ENCODE measurements at places on chromosomes 11 and 22. TPM values are rescaled to one million over a fixed set of nuclear protein-coding genes. Genes with fewer than 3 reads are reported as not detected.

DNA sequence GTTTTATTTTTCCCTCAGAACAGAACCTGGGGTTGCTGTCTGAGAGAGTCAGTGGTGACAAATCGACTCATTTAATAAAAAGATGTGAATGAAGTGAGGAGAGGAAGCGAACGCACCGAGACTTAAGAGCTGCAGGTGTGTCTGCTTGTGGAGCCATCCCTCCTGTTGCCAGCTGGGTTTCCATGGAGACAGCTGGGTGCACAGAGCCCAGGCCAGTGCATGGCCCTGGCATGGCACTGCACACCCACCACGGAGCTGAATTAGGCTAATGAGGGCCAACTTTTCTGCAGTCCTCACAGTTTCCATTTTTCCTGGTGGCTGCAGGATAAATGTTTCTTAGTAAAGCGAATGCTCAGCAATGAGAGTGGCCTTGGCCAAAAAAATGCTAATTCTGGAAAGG, 750.2 kb downstream of the OPCML start:
- H3K4me3 ChIP-seq = no peak overlapping the region
- H3K4me1 ChIP-seq = no peaks in the 10 kb centered on the region
- no peak overlapping the region for H3K27ac ChIP-seq
- no peaks in the 10 kb centered on the region for H3K27me3 ChIP-seq

DNA sequence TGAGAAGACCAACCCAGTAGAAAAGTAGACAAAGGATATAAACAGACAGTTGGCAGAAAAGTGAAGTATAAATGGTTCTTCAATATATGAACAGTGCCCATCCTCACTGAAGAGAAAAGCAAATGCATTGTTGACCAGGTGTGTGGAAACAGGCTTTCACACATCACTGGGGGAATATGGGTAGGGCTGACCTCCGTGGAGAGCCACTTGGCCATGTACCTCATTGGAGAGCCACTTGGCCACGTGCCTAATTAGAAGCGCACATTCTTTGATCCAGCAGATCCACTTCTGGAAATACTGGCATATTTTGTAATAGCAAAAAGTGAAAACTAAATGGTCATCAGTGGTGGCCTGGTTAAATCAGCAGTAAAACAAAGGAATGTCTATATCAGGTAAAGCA, 43.2 kb downstream of the PPP6R3 start:
- H3K36me3 ChIP-seq = no peaks in the 10 kb centered on the region
- no peaks in the 10 kb centered on the region for H3K27me3 ChIP-seq
- no peak overlapping the region for H3K27ac ChIP-seq
- peaks cover 56% of the 10 kb centered on the region for H3K4me1 ChIP-seq

DNA sequence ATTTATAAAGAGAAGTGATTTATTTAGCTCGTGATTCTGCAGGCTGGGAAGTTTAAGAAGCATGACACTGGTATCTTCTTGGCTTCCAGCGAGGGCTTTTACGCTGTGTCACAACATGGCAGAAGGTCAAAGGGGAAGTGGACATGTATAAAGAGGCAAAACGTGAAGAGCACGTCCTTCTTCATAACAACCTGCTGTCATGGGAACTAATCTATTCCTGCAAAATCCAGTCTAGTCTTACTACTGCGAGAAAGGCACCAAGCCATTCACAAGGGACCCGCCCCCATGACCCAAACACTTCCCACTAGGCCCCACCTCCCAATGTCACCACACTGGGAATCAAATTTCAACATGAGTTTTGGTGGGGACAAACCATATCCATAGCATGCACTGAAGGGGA, 58.3 kb downstream of the AMOTL1 start:
- H3K27ac ChIP-seq = no peak overlapping the region
- no peaks in the 10 kb centered on the region for H3K27me3 ChIP-seq
- no peak for DNase-seq

GRCh38 chr11:7499081-7499480, 13.8 kb downstream of the OLFML1 start:
- no peak overlapping the region for H3K4me3 ChIP-seq
- no peaks in the 10 kb centered on the region for H3K36me3 ChIP-seq
- no peaks in the 10 kb centered on the region for H3K27me3 ChIP-seq

- no peak overlapping the region for H3K27ac ChIP-seq
- H3K4me1 ChIP-seq = peaks cover 5% of the 10 kb centered on the region
- H3K4me3 ChIP-seq = no peak overlapping the region
- H3K27me3 ChIP-seq = no peaks in the 10 kb centered on the region
These were observed 47.6 kb downstream of the BRD1 start for GRCh38 chr22:49779853-49780697.

GRCh38 chr11:127966821-127967220, 620.5 kb downstream of the ETS1 start:
- no peak overlapping the region for H3K27ac ChIP-seq
- peaks cover 11% of the 10 kb centered on the region for H3K27me3 ChIP-seq
- H3K4me1 ChIP-seq = no peaks in the 10 kb centered on the region
- H3K4me3 ChIP-seq = no peak overlapping the region
- H3K36me3 ChIP-seq = no peaks in the 10 kb centered on the region

GRCh38 chr11:11217929-11218628, 135.0 kb downstream of the CSNK2A3 start:
- no peaks in the 10 kb centered on the region for H3K27me3 ChIP-seq
- no peak for DNase-seq
- no peak overlapping the region for H3K27ac ChIP-seq
- H3K4me3 ChIP-seq = no peak overlapping the region
- no peaks in the 10 kb centered on the region for H3K4me1 ChIP-seq
- H3K36me3 ChIP-seq = no peaks in the 10 kb centered on the region

- no peak overlapping the region for H3K4me3 ChIP-seq
- DNase-seq = no peak
- H3K27ac ChIP-seq = no peak overlapping the region
- H3K4me1 ChIP-seq = peaks cover 5% of the 10 kb centered on the region
These were observed 77.7 kb downstream of the STIM1 start for GRCh38 chr11:3933165-3933628.

- no peaks in the 10 kb centered on the region for H3K4me1 ChIP-seq
- DNase-seq = no peak
- H3K36me3 ChIP-seq = no peaks in the 10 kb centered on the region
- H3K27me3 ChIP-seq = no peaks in the 10 kb centered on the region
These were observed 1413.3 kb downstream of the TBC1D22A start for GRCh38 chr22:48175721-48176120.

DNA sequence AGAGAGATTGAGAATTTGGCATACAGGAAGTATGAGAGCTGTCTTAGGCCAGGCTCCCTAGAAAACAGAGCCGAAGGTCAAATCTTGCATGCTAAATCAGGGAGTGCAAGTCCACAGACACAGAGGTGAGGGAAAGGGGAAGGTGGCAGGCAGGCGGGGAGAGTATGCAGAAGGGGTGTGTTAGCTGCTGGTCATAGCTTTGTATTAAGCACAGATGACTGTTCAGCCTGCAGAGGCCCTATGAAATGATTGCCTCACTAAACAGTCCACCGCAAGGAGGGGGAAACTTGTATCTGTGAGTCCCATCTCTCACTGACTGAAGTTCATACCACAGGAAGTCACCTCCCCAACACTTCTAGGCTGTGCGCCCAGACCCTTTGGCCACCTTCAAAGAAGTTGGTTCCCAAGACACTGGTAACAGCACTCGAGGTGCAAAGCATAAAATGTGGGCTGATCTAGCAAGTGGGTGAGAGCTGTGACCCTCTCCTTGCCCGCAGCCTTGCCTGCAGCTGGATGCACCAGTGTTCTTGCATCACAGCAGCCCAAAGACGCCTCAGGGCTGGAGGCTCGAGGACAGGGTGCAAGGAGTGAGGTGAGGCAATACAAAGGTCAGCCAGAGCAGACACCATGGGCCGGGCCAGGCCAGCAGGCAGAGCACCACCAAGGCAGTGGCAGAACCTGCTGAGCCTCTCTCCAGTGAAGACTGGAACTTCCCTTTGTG, 115.3 kb upstream of the TBCEL start:
- no peak for DNase-seq
- no peak overlapping the region for H3K4me3 ChIP-seq
- H3K27ac ChIP-seq = no peak overlapping the region

DNA sequence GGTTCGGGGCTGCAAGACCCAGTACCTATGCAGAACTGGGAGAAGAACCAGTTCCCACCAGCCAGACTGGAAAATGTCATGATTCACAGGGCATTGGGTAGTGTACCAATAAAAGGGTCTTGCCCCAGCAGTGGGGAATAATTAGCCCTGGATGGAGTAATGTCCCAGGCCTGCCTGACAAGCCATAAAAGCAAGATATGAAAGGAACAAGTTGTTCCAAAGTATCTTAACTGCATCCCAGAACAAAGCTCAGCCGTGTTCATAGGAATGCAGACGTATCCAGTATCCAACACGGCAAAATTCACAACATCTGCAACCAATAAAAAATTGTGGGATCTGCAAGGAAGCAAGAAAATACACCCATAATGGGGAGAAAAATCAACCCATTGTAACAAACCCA, 47.9 kb downstream of the ASCL2 start:
- DNase-seq = no peak
- H3K4me3 ChIP-seq = no peak overlapping the region
- no peaks in the 10 kb centered on the region for H3K36me3 ChIP-seq
- H3K4me1 ChIP-seq = no peaks in the 10 kb centered on the region
- H3K27ac ChIP-seq = no peak overlapping the region

DNA sequence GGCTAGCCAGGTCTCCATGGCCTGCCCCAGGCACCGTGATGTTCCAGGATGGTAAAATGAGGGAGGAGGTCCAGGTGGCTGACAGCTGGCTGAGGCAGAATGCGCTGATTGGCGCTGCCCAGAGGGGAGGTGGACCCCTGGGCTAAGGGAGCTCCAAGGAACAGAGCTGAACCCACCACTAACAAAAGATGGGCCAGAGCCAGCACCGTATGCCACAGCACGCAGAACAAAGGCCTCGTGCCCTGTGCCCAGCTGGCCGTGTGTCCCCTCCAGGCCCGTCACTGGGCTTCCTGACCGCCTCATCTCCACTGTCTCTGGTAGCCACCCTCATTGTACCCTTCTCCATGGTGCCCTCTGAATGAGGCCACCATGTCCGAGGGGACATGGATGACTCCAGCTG, 19.6 kb upstream of the PRODH start:
- no peaks in the 10 kb centered on the region for H3K27me3 ChIP-seq
- H3K4me1 ChIP-seq = no peaks in the 10 kb centered on the region
- no peak overlapping the region for H3K4me3 ChIP-seq

- no peak for DNase-seq
- no peaks in the 10 kb centered on the region for H3K27me3 ChIP-seq
- H3K4me3 ChIP-seq = no peak overlapping the region
- no peak overlapping the region for H3K27ac ChIP-seq
These were observed 33.4 kb downstream of the AP2A2 start for GRCh38 chr11:959027-959426.

DNA sequence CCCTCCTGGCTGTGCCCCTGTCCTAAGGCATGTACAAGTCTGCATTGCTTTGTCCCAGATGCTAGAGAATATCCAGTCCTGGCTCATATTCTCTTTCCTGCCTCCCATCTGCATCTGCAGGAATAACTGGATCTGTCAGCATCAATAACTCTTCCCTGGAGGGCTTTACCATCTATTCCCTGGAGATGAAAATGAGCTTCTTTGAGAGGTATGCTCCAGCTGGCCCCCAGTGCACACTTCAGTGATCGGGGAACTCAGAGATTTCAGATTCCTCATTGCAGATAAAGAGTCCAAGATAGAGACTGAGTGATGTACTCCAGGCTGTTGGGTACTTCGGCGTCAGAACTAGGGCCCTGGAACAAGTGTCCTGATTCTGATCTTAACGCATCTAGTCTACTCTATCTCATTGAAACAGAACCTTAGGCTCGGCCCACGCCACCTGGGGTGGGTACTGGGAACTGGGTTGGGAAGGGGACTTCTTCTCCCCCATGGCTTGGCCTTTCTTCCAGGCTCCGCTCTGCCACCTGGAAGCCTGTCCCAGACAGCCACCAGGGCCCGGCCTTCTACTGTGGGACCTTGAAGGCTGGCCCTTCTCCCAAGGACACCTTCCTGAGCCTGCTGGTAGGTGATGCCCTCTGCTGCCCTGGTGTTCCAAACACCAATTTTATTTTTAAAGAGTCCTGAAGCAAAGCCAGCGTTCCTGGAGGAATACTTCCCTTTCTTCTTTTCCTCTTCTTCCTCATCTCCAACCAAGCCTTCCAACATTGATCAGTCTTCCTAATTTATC, 17.8 kb upstream of the GLB1L2 start:
- no peak overlapping the region for H3K27ac ChIP-seq
- no peak for DNase-seq
- H3K27me3 ChIP-seq = no peaks in the 10 kb centered on the region
- H3K36me3 ChIP-seq = no peaks in the 10 kb centered on the region
- no peaks in the 10 kb centered on the region for H3K4me1 ChIP-seq
- H3K4me3 ChIP-seq = no peak overlapping the region

DNA sequence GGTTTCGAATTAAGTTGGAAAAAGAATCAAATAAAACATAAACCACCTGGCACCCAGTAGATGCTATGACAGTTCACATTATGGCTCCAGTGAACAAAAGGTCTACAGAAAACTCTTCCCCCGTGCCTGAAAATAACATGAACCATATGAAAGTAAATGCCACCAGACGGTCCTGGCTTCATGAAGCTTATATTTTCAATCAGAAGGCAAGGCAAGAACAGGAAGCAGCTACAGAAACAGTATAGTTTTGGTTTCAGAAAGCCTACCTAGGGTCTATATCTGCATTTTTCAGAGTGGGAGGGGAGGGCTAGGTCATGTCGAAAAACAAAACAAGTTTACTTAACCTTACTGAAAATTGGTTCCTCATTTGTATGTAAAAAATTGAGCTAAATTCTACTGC, 9.8 kb downstream of the RAB30 start:
- DNase-seq = no peak
- H3K36me3 ChIP-seq = no peaks in the 10 kb centered on the region
- H3K27ac ChIP-seq = peak overlapping the region; percentile 72
- peak overlapping the region; percentile 55 for H3K4me3 ChIP-seq
- no peaks in the 10 kb centered on the region for H3K27me3 ChIP-seq

GRCh38 chr11:450809-451451, 851 bp downstream of the PTDSS2 start:
- peak; percentile 82 for DNase-seq
- peak overlapping the region; percentile 90 for H3K27ac ChIP-seq
- H3K4me1 ChIP-seq = peaks cover 31% of the 10 kb centered on the region
- H3K4me3 ChIP-seq = peak overlapping the region; percentile 26
- H3K36me3 ChIP-seq = peaks cover 9% of the 10 kb centered on the region

DNA sequence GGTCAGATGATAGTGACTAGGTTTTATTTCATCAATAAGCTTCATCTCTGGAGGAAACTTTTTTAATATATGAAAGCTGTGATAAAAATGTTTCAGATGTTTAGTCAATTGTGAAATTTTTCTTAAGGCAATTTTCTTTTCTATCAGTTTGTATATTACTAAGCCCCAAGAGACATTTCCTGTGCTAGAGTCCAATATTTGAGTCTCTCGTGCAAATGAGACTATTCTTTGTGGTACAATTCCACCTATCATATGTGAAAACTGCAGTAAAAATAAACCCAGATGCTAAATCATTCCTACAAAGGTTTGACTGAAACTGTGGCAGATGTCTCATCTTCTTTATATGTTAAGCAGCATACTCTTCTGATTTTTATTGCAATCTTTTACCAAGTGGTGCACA, 28.0 kb downstream of the CTR9 start:
- no peak overlapping the region for H3K27ac ChIP-seq
- H3K36me3 ChIP-seq = peaks cover 60% of the 10 kb centered on the region
- H3K27me3 ChIP-seq = no peaks in the 10 kb centered on the region

The BTBD18 gene
- not detected for total RNA-seq

The RAB3IL1 gene
- total RNA-seq = not detected

The OR4C6 gene
- total RNA-seq = not detected

The SCGB1D2 gene
- total RNA-seq = not detected

The TRIM49C gene
- total RNA-seq = not detected

All from CD4-positive, CD25-positive, alpha-beta regulatory T cell (primary cell).